Stimulated activated CD4-positive, alpha-beta T cell treated with anti-CD3 and anti-CD28 coated beads, Interleukin-1b, Interleukin-23, amount 100 ng/mL, for 1 hour (primary cell): ENCODE measurements at places on chromosomes 4 and X.

- DNase-seq, result no peak
These were observed 31.5 kb upstream of the PSAPL1 start for GRCh38 chr4:7466215-7466614.

DNA sequence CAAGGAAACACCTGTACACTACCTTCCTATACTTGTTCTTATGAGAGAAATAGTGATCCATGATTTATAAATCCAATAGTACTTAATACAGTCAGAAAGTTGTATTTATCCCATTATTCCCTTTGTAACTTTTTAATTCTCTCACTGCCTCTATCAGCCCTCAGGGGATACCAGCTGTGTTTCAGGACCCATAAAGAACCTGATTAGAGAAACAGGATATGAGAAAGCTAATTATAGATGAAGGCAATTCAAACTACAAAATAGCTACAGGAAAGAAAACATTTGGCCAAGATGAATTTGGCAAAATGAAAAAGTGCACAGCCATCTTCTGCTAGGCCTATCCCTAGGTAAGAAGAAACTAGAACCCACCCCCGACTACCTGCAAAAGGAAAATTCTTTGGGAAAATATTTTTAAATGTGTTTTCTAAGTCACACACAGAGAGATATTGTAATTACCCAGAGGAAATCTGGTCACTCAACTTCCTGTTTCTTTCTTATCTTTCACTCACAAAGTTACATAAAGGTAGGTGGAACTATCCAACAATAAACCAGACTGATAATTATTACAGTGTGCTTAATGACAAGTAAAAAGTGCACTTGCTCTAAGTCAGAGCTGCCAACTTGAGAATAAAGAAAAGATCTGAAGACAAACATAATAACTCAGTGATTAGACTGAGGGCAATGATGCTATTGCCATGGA lies 836.5 kb upstream of the HTR2C start:
- DNase-seq, result no peak

DNA sequence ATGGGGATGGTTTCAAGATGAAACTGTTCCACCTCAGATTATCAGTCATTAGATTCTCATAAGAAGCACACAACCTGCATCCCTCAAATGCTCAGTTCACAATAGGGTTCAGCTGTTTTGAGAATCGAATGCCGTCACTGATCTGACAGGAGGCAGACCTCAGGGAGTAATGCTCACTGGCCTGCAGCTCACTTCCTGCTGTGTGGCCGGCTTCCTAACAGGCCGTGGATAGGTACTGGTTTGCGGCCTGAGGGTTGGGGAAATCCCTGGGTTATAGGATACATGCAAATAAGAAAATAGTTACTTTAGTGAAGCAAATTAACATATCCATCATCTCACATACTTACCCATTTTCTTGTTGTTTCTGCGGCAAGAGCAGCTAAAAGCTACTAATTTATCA lies 160.4 kb downstream of the MAD2L1 start:
- DNase-seq, result no peak

- no peak for DNase-seq
These were observed 133.1 kb downstream of the IDS start for GRCh38 chrX:149371986-149372385.

GRCh38 chr4:2289311-2289954 lies 27.5 kb upstream of the MXD4 start:
- DNase-seq, result no peak

DNA sequence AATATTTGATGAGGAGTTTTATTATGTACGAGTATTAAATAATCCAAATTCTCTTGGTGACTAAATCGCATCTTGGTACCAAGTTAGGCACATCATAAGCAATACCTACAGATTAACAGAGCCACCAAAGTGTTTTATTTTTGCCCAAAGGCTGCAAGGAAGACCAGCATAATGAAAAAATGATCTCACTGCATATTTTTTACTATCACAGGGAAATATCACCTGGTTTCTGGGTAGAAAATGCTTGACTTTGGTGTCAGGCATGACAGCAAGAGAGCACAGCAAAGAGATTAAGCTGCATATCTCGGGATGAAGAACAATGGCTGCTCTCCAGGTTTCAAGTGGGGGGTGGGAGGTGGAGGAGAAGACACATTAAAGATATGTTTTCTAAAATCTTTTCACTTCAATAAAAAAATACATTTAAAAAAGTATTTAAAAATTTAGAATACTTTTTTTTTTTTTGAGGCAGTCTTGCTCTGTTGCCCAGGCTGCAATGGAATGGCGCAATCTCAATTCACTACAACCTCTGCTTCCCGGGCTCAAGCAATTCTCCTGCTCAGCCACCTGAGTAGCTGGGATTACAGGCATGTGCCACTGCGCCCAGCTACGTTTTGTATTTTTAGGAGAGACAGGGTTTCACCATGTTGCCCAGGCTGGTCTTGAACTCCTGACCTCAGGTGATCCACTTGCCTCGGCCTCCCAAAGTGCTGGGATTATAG lies 86.1 kb downstream of the FRYL start:
- no peak for DNase-seq

DNA sequence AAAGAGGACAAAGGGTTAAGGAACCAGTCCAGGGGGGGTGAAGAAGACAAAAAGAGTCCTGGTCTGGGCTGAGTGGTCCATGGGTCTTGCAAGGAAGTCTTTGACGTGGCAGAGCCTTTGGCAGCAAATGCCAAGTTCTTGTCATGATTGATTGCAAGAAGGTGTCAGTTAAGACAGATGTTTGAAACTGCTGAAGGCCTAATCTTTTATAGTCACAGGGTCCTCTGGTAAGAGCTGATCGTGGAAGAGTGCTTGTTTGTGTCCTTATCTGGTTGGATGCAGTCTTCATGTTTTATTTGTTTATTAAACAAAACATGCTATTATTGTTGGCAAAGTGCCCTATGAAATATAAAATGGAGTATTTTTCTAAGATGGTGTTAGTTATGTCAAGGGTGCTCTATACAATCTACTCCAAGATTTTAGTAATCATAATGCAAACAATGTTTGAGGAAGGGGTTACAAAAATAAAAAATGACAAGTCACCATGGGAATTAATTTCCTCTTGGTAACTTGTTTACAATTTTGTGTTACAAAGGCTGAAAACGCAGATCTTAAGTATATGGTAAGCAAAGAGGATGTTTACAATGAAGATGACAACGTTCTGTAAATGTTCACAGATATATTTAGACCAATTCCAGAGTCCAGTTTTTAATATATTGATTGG lies 85.9 kb downstream of the MAGED4 start:
- DNase-seq, result no peak

DNA sequence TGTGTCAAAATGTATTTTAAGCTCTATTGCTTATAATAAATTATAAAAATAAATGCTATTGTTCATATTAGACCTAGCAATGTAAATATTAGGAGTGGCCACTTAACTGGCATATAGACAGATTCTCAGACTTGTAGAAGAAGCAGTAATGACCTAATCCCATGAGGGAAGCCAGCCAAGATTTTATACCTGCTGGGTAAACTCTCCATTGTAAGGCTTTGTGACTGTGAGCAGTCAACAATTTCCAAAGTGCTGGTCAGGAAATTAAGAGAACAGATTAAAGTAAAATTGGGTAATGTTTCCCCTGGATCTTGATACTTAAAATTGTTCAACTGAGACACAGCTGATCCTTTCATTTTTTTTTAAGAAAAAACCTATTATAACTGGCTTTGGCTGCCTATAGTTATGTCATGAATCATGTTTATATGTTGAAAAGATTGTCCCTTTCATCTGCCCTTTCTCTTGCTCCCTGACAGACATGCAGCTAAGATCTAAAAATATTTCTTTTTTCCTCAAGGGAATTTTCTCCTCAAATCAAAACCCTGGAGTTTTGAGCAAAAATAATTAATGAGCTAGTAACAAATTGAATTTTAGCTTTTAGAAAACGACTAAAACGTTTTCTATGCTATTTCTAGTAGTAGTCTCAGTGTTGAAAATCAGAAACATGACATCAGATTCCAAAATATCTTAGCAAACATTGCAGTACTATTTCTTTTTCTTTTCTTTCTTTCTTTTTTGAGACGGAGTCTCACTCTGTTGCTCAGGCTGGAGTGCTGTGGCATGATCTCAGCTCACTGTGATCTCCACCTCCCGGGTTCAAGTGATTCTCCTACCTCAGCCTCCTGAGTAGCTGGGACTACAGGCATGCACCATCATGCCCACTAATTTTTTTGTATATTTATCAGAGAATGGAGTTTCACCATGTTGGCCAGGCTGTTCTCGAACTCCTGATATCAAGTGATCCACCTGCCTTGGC lies 77.9 kb downstream of the ADGRL3 start:
- no peak for DNase-seq

DNA sequence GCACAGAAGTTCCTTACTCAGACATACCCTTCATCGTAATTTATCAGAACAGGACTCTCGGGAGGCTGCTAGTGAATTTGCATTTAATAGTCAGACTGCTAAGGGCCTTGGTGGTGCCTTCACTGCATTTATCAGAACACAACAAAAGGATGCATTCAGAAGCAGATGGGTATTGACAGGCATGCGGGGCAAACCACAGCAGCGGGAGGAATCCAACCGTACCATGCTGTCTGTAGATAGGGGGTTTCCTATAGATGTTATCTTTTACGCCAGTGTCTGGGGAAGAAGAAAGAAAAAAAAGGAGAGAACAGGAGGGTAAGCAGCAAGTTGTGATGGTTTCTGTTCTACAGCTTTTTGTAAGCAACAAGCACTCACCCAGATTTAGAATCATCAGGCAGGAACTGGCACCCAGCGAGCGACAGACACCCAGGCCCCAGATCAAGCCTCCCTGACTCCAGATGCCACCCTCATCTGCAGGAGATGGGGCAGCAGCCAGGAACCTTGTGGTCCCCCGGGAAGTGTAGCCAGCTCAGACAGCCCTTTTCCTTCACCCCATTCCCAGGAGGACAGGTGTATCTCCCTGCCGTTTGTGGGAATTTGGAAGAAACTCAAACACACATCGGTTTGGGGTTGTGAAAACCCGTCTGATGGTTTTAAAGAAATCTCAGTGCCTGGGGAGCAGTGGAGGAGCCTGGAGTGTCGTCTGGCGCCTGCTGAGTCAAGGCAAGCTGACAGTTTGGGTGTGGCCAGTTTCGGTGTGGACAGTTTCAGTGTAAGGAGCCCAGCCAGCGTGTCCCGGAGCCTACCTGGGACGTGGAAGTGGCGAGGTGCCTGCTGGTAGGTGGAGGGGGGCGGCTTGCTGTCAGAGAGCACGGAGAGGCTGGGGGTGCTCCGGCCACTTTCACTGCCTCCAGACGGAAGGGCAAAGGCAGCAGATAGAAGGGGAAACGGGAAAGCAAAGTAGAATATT lies 80.0 kb upstream of the AFAP1 start:
- DNase-seq, result no peak

GRCh38 chr4:81635739-81636138 lies 164.0 kb upstream of the RASGEF1B start:
- no peak for DNase-seq

DNA sequence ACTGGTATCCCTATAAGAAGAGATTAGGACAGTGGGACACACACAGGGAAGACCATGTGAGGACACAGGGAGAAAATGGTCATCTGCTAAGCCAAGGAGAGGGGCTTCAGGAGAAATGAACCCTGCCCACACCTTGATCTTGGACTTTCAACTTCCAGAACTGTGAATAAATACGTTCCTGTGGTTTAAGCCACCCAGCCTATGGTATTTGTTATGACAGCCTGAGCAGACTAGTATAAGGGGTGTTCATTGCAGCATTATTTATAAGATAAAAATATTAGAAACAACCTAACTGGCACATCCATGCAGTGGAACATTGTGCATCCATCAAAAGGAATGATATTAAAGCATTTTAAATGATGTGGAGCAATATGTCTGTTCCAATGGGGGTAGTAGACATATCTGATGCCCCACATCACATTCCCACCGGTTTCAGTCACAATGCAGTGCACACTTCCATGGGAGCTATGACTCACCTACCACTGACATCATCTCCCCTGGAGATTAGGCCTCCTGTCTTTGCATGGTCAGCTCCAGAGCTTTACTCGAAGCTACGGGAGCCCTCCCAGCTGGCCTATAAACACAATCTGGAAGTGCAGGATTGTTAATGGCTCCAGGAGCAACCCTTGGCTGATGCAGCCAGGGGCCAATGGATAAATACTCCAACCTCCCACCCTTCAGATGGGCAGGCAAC lies 38.9 kb upstream of the MAMLD1 start:
- DNase-seq, result no peak

DNA sequence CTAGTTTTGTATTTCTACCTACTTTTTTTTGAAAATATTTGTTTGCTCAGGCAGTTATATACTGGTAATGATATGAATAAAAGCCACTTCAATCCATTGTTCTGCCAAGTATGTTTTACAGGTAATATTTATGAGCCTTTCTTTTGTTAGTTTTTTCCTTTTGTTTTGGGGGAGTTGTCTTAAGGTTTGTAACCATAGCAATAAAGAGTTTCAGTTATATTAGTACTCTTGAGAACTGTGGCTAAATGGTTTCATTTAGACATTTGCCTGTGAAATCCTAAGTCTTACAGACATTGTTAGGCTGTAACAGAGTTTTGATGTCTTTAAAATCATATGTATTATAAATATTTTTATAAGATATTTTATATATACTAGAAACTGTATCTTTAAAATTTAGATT lies 150.1 kb downstream of the DIPK2B start:
- no peak for DNase-seq

GRCh38 chr4:176834531-176834930 lies 41.8 kb upstream of the VEGFC start:
- no peak for DNase-seq

DNA sequence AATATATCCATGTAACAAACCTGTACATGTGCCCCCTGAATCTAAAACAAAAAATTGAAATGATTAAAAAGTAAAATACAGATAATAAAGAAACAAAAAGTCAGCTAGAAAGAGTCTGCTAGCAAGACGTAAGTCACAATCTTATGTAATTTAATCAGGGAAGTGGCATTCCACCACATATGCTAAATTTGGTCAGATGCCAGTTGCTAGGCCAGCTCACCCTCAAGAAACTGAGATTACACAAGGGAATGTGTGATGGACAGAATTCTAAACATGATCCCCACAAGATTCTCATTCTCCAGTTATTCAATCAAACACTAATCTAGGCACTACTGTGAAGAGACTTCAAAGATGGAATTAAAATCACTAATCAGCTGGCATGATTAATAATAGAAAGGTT lies 689.3 kb downstream of the CENPC start:
- DNase-seq, result no peak

DNA sequence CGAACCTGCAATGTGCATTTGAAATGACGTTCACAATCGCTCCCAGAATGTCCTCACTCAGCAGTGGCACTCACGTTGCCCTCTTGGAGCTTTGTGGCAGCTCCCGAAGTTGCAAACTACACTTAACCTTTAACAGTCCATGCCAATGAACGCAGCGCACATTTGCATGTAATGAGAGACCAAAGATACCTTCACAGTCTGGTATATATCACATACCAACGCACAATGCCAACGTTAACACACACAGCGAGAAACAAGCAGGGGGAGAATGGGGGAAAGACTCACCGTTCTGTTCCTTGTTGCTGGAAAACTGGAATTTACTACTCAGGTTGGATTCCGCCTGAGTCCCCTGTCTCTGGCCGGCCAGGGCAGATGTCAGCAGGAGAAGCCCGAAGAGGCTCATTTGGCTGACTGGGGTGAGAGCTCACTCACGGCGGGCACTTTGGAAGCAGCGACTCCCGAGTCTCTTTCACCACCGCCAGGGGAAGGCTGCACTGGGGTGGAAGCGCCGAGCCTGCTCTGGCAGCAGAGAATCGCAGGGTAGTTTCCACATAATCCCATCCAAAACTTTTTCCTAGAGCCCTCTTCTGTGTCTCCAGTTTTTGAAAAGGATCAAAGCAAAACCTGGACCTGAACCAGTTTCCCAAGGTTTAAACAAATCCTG lies 966 bp downstream of the PDGFC start:
- DNase-seq, result no peak
